ENCODE measurements at places on chromosomes 5 and 9.

- no peak for DNase-seq
Observed at GRCh38 chr9:114546851-114547250, 40.7 kb upstream of the ATP6V1G1 start.

- no peak for DNase-seq
Observed at GRCh38 chr5:124000538-124000937, 488.6 kb downstream of the CSNK1G3 start.

GRCh38 chr5:172455087-172455381 lies 709 bp upstream of the SH3PXD2B start:
- no peak for DNase-seq

DNA sequence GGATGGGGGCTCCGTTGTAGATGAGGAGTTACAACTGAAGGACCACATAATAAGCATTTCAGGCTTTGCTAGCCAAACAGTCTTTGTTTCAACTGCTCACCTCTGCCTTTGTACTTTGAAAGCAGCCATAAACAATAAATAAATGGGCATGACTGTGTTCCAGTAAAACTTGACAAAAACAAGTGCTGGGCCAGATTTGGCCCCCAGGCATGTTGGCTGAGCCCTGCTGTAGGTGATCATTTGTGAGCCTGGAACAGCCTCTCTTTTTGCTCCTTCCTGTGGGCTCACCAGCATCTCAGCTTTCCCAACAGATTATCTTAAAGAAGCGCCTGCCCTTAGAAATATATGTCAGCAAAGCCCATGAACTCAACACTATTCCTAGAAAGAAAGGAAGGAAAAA lies 149.4 kb downstream of the GOLPH3 start:
- no peak for DNase-seq

- peak; percentile 11 for DNase-seq
Observed at GRCh38 chr5:152514827-152515397, 109.8 kb upstream of the NMUR2 start.

GRCh38 chr9:129895376-129896268 lies 60.4 kb downstream of the USP20 start:
- no peak for DNase-seq

DNA sequence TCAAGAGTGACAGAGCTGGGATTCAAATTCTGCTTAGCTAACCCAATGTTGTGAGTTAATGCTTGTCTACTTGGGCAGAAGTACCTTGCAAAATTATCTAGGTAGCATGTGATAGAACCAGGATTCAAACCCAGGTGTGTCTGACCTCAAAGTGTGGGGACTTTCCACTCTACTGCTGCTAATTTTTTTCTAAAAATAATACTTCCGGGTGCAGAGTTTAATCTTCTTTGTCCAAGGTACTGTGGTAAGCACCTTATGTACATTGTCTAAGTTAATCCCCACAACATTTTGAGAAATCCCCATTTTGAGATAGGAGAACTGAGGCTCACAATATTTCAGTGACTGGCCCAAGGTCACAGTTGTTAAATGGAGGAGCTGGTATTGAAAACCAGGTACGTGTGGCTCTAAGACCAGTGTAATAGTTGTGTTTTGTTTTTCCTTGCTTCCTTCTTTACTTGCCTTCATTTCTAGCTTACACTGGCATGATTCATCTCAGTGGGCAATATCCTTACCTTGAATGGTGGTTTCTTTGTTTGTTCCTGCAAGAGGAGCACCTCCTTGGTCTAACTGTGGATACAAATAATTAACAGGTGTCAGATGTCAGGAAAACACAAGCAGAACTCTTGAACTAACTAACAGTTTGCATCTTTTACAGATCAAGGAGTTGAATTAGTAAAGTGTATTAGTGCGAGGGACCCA lies 7.5 kb downstream of the ALDOB start:
- DNase-seq, result no peak

DNA sequence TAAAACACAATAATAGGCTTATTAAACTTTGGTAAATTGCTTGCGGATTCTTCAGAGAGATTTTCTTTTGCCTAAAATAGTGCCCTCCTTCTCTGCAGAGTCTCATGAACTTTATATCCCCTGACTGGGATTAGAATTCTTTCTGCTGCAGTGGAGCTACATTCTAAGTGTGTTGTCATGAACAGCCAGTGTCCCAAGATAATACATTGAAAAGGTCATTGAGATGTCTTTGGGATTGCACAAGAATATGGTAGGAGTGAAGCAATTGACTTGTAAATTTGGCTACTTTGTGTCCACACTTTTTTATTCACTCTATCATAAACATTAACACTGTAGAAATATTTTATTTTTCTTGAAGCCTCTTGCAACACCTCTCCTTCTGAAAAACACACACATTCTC lies 604.5 kb downstream of the GABRG2 start:
- no peak for DNase-seq

- DNase-seq, result no peak
Observed at GRCh38 chr9:134375011-134375390, 48.7 kb downstream of the RXRA start.

GRCh38 chr5:163361450-163361849 lies 75.9 kb upstream of the CCNG1 start:
- DNase-seq, result no peak

DNA sequence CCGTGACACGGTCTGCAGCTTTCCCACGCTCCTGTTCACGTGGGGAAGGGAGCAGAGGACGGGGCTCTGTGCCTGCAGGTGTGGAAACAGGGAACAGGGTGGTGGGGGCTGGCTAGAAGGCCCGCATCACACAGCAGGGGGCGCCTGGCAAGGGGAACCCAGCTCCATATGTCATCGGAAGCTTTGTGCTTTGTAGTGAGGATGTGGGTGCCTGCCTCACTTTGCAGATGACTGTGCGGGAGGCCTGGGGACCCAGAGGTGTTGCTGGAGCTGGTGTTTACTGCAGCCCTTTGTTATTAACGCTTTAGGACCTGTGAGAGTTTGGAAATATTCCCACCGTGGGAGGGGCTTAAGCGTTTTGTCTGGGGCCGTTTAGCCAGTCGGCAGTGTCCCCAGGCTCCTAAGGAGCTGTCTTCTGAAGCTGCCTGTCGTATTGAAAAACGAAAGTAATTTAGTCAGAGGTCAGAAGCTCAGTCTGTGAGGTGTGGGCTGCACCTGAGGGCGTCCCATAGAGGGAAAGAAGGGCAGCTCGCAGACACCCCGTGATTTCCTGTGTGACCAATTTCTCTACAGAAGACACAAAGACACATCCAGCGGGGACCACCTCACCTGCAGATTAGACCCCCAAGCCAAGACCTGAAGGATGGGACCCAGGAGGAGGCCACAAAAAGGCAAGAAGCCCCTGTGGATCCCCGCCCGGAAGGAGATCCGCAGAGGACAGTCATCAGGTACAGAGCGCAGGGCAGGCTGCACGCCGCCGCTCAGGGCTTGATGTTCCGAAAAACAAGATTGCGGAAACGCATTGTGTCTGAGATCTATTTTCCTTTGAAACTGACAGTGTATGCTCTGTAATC lies 9.1 kb downstream of the MAN1B1 start:
- DNase-seq, result no peak

GRCh38 chr5:132430746-132431145 lies 59.8 kb downstream of the IRF1 start:
- no peak for DNase-seq

- peak; percentile 61 for DNase-seq
Observed at GRCh38 chr9:91714020-91714806, 235.8 kb downstream of the ROR2 start.

DNA sequence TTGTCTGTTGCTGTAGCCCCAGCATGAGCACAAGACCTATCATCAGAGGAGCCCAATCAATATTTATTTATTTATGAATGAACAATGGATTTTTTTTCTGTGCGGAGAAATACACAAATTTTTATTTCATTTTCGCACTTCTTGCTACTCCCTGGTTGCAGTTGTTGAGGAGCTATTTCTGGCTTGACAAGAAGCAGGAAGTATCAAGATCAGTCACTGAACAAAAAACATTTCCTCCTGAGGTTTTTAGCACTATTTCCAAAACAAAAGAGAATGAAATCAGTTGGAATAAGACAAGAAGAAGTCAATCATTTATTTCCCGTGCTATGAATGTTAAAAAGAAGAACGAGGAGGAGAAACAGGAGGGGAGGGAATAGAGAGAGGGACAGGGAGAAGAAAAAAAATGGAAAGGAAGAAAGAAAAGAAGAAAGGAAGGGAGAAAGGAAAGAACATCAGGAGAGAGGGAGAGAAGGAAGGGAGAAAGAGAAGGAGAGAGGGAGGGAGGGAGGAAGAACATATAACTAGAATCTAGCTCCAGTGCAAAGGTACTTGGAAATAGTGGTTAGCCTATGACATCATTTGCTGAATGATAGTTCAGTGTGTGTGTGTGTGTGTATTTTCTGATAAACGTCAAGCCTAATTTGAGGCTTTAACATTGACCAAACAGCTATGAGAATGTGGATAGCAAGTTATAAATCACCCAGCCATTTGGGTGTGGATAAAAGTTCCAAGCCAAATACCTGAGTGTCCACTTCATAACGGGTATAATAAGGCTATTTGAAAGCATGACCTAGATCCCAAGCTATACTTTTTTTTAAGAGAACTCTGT lies 586.0 kb downstream of the EBF1 start:
- DNase-seq, result no peak

GRCh38 chr5:103624675-103625074 lies 62.1 kb upstream of the NUDT12 start:
- peak; percentile 8 for DNase-seq

- no peak for DNase-seq
Observed at GRCh38 chr9:89465001-89465451, 32.9 kb downstream of the SEMA4D start.

DNA sequence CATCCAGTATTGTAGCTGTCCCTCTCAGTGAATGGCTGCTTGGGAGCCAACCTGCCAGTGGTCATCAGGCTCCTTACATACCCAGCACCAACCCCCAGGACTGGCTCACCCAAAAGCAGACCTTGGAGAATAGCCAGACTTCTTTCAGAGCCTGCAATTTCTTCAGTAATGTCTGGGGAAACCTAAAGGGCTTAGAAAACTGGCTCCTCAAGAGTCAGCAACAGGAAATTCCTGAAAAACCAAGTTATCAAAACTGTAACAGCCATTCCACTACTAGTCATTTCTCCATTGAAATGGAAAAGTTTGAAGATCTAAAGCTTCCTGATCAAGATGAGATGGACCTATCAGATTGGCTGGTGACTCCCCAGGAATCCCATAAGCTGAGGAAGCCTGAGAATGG lies 12.3 kb upstream of the STING1 start:
- peak; percentile 58 for DNase-seq

GRCh38 chr5:83509540-83509939 lies 38.0 kb downstream of the VCAN start:
- peak; percentile 71 for DNase-seq

DNA sequence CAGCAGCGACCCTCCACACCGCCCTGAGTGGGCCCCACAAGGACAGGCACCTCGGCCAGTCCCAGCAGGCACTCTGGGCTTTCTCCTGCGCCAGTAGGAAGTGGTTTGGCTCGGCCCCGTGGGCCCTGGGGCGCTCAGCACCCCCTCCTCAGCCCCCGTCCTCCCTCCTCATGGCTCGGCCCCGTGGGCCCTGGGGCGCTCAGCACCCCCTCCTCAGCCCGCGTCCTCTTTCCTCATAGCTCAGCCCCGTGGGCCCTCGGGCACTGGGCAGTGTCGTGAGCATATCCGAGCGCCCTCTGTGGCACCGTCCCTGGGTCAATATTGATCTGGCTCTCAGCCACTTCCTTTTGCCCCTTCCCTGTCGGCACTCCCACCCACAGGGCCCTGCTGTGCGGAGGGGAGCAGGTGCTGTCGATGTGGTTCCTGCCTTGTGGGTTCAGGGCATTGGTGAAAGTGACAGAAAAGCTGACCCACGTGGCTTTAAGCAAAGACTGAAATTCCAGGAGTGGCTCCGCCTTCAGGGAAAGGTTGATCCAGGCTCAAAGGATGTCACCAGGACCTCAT lies 5.5 kb upstream of the SCGB3A1 start:
- DNase-seq, result no peak

GRCh38 chr9:4640027-4640426 lies 22.1 kb upstream of the PLPP6 start:
- no peak for DNase-seq

GRCh38 chr5:137273511-137273910 lies 225.6 kb downstream of the SPOCK1 start:
- no peak for DNase-seq

- no peak for DNase-seq
Observed at GRCh38 chr5:112219000-112219399, 200.1 kb downstream of the EPB41L4A start.

- no peak for DNase-seq
Observed at GRCh38 chr9:19782005-19782404, 6.8 kb downstream of the SLC24A2 start.

DNA sequence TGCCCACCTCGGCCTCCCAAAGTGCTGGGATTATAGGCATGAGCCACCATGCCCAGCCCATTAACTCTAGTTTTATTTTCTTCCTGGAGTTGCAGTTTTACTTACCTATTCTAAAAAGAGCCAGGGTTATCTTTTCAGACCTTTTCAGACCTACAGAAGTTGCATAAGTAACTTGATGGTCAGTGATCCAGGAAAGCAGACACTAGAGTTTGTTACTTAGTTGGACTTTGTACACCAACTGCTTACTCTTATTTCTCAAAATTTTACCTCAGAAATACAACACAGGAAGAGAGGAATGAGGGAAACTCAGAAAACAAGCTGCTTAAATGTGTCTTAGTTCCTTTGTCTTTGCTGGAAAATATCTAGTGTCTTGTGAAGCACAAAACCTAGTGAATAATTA lies 25.4 kb downstream of the RAD23B start:
- no peak for DNase-seq

DNA sequence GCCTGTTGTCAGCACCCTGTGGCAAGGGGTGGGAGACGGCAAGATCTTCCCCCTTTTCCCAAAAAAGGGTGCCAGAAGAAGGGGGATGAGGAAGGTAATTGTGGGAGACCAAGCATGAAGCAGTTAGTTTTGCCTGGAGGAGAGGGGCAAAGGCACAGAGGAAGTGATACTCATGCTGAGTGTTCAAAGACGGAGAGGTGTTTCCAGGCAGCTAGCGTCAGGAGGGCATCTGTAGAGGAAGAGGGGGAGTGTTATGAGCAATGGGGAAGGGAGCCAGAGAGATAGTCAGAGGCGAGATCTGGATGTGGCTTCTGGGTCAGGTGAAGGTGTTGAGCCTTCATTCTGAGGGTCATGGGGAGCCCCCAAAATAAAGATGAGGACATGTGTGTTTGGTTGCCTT lies 26.9 kb upstream of the ADAM19 start:
- peak; percentile 65 for DNase-seq

DNA sequence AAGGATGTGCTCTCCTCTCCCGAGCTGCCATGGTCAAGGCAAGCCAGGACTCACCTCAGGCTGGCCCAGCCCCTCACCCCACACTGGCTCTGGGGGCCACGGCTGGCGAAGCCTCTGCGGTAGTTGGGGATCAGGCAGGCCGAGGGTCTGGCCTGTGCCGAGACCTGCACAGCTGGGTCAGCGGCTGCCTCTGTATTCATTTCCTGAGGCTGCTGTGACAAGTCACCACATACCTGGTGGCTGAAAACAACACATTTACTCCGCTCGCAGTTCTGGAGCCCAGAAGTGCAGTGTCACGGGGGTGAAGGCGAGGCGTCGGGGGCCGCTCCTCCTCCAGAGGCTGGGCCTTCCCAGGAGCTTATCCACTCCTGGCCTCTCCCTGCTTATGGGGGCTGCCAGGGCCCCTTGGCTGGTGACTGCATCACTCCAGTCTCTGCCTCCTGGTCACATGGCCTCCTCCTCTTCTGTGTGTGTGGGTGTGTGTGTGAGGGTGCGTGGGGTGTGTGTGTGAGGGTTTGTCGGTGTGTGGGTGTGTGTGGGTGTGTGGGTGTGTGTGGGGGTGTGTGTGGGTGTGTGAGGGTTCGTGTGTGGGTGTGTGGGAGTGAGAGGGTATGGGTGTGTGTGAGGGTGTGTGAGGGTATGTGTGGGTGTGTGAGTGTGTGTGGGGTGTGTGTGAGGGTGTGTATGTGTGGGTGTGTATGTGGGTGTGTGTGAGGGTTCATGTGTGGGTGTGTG lies 3.2 kb upstream of the SCGB3A1 start:
- DNase-seq, result no peak

- peak; percentile 89 for DNase-seq
Observed at GRCh38 chr5:145975361-145976066, 39.1 kb downstream of the SH3RF2 start.
